Posterior vena cava (tissue), 2 donors: ENCODE measurements at places on chromosomes 3 and 15. TPM values are rescaled to one million over a fixed set of nuclear protein-coding genes. Genes with fewer than 3 reads are reported as not detected.

DNA sequence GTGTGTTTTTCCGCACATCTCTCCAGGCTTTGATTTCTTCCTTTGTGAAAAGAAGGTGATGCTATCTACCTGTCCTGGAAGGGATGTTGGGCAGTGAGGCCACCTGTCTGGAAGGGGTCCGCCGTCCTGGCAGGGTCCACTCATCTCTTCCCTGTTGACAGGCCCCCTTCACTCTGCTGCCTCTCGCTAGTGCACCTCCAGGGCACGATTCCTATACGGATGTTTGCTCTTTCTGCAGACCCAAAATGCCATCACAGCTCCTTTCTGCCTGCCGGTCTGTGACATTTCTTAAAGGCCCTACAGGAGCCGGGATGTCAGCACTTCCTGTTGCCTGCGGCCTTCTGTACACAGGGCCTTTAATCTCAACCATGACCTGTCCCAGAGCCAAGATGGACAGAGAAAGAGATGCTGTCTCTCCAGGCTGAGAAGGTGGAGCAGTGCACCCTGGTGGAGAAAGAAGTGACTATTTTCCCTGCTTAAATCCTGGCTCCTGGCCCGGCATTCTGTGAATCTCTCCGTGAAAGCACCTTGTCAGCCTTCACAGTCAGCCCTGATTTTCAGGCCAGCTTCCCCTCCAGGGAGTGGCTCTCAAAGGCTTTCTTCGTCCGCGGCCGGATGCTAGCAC, 7.4 kb downstream of the FAM3D start:
- no peak for DNase-seq

DNA sequence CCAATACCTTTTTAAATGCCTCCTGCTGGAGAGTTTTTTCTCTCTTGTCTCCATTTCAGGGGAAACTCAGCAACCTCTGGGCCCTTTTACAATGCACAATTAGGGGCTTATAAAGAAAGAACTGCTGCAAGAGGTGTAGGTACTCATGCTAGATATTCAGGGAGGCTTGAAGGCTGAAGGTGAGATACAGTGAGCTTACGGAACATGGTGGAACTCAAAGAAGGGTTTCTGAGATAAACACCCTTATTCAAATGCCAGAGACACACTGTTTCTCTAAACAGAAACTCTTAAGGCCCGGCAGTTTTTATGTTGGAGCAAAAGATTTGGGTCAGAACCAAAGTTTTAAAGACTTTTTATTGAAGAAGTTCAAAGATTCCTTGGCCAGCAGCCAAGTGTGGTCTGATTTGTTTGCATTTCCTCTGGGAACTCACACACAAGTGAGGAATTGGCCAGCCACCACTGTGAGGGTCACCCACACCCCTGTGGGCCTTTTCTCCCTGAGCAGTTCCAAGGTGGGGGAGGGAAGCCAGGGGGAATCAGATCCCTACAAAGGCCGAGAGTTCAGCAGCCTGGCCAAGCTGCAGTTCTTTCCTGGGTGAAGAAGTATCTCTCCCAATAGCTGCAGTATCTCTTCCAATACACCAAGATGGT, 47.8 kb downstream of the TNFAIP8L3 start:
- no peak for DNase-seq

DNA sequence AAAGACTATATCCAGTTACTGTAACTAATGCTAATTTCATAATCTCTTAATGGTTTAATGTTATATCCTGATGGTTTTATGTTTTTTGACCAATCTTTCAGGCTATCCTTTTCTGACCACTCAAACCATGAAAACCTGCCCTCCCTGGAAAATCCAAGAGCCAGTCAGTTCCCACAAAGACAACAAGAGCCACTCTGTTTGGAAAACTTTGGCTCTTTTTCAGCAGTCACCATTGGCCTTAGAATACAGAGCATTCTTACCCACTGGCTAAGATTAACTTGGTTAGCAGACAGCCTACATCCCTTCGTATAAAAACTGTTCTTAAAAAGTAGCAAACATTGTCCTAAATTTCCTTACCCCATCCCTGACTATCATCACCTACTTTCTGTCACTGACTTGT, 32.9 kb downstream of the ALCAM start:
- no peak for DNase-seq

DNA sequence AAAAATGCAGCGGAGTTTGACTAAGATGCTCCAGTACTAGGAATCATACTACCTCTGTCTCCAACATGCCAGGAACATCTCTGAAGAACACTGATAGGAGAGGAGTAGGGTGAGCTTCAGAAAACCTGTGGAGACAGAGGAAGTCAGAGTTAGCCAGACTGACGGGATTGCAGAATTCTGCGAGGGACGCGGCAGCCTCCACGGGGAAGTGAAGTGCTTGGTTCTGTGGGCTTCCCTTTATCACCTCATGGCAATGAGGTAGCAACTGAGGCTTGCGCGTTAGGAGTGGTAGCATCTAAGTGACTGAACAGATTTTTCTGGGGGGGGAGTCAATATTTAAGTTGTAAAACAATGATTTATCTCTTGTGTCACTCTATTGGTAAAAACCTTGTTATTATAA, 226.3 kb downstream of the MCTP2 start:
- DNase-seq = no peak

DNA sequence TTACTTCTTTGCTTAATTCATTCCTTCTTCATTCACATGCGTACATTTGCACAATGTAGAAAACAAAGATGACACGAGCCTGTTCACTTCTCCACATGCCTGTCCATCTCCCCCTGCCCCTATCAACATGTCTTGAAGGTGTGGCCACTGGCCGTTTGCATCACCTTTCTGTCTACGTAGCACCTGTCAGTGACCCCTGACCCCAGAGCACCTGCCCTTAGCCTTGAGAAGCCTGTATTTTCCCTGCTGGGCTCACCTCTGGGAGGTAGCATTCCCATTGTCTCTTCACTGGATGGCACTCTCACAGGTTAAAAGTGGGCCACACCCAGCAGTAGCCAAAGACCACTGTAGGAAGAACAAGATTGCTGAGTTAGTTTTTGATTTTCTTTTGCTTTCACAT, 234.1 kb downstream of the THSD4 start:
- no peak for DNase-seq

SAMMSON gene
- 0.33 TPM for total RNA-seq

FRMD5 gene
- total RNA-seq = 0.37 TPM
